T follicular helper cell (primary cell): ENCODE measurements at places on chromosomes 6 and 20.

DNA sequence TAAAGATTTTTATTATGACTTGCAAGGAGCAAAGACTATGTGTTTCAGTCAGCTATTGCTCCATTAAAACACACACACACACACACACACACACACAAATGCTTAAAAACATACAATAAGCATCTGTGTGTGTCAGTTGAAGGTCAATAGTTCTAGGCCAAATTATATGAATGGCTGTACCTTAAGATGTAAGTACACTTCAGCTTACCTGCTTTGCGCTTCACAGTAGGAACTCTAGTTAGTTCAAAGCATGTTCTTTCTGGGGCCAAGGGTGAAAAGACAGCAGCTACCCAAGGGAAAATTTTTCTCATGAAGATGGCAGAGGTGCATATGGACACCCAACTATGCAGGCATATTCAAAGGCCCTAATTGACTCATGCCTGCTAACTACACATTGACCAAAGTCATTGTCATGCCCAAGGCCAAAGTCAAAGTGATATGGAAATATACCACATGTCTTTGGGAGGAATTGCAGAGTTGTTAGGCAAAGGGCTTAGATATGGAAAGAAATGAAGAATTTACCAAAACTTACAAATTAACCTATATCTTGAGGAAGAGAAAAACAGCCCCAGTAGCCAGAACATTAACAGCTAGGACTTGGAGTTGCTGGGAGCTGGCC lies 61.9 kb upstream of the BTN3A2 start:
- no peak for DNase-seq

- no peak for DNase-seq
These were observed 36.2 kb upstream of the CDKAL1 start for GRCh38 chr6:20498041-20498385.

DNA sequence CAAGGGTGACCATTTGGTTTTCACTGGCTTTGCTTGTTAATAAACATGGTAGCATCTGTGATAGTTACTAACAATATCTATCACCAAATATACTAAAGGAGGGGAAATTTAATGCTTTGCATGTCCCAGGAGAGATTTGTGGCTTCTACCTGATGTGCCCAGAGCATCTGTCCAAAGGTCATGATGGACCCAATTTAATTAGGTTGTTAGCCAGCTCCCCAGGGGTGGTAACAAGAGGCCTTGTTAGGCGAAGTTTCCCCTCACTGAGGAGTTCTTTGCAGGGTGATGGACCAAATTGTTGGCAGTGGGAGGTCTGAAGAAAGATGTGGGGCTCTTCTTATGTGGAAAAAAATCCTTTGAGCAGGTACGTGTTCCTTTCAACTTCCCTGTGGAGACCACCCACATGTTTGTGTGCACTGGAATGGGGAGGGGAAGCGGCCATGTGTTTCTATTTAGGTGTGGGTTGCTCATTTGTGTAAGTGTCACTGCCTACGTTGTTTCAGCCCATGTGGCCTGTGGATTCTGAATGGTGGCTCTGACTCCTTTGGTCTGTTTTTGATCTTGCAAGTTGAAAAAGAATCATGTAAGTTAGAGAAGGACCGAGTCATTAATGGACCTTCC lies 137.6 kb downstream of the CLIC5 start:
- DNase-seq, result no peak

DNA sequence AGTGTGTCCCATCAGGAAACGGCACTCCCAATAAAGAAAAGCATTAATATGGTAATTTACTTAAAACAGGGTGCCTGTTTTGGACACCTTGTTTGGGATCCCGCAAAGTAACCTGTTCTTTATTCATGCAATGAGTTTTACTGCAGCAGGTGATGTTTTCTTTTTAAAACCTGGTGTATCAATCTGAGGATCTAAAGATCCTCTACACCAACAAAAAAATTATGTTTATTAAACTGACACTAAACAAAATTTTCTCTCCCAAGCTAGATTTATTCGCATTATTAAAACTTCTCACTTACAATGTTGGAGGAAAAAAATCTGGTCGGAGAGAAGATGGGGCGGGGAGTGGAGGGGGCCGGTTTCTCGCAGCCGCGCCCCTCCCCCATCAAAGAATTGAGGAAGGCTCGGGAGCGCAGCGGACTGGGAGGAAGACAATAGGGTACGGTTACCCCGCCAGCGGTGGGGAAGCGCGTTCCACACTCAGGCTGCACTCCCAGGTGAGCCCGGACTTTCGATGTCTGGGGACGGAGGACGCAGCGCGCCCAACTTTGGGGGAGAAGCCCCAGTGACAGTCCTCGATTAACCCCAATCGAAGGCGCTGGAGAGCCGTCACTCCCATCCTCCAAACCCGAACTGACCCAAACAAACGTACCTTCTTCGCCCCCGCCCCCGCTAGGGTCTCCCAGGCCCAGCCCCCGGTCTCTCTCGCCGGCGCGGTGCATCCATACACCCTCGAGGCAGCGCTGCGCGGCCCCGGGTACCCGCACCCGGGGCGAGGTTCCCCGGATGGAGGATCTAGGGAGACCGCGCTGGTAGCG lies 1.3 kb downstream of the CD24 start:
- DNase-seq, result no peak

DNA sequence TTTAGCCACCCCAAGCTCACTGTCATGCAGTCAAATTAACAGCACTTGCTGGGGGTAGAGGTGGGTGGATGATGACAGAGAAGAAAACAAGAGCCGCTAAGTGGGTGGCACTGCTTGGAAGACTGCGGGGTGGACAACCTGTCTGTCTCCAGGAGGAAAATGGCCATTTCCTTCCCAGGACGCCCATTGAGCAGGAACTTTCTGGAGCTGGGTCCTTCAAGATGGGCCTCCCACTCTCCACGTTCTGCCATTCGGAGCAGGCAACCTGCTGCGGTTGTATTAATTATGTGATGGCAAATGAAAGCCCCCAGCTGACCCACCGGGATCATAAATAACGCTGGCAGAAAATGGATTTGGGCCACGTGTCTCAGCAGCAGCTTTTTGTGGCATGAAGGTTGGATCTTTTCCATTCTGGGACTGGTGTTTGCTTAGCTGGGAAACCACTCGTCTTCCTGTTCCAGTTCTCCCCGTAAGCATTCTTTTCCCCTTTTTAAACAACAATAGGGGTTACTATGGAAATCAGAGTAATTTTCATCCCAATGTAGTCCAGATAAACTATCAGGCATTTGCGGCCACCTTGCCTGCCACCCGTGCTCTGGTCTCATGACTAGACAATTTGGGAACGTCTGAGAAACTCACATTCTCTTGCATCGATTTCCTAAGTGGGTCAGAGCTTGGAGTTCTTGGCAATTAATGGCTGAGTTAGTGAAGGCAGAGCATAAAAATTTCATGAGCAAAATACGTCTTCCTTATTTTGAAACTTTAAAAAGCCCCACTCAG lies 215.5 kb downstream of the ANKRD60 start:
- no peak for DNase-seq

DNA sequence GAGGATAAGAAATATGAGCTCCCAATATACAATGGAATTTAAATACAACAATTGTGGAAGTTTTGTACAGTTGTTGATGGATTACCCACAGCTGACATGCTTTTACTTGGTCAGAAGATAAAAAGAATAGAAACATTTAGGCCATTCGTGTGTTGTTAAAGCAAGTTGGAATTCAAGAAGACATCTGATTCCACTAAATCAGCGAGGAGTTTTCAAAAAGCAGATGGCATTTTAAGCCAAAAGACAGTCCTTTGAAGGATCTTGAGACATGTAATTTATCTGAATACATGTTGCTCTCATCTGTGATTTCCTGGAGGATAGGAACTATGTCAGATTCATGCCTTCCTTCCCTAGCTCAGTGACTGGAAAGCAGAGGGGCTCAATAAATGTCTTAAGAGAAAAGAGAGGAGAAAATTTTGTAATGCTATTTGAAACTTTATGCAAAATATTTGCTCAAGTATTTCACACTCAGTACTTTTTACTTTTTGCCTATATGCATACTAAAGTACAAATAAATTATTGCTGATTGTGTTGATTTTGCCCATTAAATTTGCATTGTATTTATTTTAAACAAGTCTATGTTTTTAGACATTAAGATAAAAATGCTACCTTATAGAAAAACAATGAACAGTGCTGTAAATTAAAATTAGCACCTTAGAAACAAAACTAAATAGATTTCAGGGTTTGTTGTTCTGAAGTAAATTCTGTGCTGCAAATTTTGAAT lies 733.8 kb upstream of the FLRT3 start:
- no peak for DNase-seq

- DNase-seq, result no peak
These were observed 580.8 kb downstream of the BMP2 start for GRCh38 chr20:7348253-7348652.

DNA sequence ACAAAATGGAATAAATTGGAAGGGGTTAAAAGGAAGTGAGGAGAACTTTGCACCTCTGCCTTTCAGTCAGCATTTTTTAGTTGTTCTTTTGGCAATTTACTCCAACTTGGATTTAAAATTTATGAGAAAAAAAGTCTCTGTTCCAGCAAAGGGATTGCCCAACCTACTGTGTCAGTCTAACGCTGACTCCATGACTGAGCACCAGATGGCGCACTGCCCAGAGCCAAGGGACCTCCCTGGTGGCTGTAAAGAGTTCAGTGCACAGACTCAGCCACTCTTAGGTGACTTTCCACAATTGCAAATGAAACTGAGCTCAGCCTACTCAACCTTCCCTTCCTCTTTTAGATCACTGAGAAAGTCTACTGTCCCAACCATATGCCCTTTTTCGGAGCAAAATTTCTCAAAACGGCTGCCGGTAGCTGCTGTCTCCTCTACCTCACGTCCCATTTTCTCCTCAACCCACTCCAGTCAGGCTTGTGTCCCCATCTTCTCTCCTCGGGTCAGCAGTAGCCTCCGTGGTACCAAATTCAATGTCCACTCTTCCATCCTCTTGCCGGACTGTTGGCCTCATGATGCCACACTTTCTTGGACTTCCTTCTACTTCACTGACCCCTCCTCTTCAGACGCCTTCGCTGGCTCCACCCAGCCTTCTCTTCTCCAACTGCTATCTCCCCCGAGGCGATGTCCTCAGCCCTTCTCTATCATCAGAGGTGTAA lies 38.7 kb downstream of the GSTA2 start:
- peak; percentile 21 for DNase-seq

DNA sequence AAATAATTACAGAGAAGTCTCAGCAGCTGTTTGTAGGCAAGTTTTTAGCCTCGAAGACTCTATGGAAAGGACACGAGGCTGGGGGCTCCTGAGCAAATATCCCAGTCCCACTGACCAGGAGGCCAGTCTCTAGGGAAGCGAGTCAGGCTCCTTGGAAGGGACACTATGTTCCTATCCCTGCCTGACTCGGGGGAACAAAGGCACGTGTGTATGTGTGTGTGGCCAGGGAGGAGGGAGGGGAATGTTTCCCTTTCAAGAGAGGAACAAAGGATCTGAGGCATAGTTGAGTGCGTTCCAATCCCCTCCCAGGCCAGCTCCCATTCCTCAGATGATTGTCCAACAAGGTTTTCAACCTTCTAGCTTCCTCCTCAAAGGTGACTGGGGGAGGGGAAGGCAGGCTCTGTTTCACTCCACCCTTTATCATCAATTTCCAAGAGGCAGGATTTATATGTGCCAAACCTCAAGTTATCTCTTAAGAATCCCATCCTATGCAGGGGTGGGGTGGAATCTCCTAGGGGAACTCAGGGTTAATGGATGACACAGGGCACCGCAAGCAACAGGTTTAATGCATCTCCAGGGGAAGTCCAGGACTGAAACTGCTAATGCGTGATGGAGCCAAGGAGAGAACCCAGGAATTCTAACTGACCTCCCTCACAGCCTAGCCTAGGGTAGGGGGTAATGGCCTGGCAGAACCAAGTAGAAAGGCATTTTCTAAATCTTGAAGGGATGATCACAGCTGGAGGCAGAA lies 9.9 kb downstream of the BCL2L1 start:
- DNase-seq, result no peak
